ENCODE measurements at places on chromosomes 12 and 14.

DNA sequence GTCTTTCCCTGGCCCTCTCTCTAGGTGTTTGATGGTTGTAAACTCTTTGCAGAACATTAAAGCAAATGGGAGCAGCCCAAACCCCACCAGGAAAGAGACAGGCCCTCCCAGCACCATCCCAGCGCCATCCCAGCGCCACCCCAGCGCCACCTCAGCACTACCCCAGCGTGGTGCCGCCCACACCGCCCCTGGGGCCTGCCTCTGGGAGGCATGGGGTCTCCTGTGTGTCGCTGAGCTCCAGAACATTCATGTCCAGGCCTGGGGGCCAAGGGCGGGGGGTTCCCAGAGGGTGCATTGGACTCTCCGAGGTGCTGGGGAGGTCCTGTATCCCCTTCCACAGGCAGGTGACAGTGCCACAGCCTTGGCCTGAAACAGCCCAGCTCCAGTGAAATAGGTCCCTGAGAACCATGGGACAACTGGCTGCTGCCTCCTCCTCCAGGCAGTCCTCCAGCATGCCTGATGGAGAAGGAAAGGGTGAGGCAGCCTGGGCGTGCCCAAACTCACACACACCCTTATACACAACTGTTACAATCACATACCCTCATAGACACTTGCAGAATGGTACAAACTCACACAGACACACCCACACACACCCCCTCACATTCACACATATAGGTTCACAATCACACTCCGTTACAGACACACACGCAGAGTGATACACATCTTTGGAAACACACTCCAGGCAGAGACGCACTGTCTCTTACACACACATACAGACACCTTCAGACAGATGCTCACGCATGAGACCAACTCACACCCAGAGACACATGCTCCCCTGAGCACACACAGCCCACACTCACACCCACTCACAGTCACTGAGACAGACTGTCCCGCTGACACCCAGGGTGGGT is 44.4 kb upstream of the NCOR2 start:
- no peak for DNase-seq

GRCh38 chr12:88982694-88983093 is 369.6 kb downstream of the DUSP6 start:
- no peak for DNase-seq

DNA sequence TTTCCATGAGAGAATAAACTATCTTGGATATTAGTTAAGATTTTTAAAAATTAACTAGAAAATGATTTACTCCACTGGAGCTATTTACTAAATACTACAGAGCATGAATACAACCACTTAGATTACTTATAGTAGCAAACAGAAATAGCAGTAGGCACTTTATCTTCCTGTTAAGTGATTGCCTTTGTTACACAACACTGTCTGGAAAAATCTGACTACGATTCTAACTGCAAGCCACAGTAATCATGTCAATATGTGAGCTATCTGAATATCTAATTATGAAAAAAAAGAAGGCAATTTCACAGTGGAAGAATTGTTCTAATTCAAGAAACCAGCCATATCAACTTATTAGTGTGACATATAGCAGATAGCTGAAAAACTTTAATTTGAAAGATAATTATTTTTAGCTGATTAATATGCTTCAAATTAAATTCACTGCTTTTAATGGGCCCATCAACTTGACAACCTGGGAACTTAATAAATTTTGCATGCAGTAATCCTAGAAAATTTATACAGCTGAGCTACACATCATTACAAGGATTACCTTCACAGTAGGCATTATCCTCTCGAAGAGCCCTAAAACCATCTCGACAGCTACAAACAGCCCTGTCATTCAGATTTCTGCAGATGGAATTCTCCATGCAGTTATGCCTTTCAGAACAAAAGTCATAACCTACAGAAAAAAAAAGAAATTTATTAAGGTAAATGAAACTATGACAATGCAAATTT is 172.8 kb downstream of the NELL2 start:
- DNase-seq: no peak

GRCh38 chr14:71273366-71273765 is 366.1 kb downstream of the PCNX1 start:
- no peak for DNase-seq

- DNase-seq: no peak
Measured at GRCh38 chr12:69884386-69884785, 59.4 kb downstream of the MYRFL start.

DNA sequence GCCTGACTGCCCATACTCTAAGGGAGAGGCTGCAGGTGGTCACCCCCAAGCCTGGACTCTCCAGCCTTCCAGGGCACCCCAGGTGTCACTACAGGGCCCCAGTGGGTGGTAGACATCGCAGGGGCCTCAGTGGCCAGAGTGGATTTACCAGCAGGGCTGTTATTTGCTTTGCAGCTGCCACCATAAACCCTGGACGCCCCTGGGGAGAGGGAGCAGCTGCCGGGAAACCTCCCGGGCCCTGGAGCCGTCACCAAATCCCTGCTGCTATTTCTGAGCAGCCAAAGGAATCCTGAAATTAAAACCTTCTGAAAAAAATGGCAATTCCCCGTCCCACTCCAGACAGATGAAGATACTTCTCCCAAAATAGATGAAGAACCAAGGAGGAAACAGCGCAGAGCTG is 13.9 kb downstream of the TMEM119 start:
- no peak for DNase-seq

DNA sequence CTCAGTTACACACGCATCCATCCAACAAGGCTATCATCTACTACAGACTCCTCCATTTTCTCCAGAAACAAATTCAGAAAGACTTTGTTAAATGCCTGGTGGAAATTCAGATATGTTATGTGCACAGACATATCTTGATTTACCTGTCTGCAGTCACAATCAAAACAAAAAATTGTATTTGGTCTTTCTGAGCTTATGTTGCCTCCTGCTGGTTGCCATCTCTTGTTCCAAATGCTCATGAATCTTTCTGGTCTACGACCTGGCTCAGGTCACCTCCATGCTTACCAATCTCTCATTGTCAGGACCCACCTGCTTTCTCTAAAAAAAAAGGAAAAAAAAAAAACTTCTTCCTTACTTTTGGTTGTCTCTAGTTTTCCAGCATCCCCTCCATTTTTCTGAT is 169.2 kb upstream of the PLXNC1 start:
- DNase-seq: peak; percentile 28

- DNase-seq: peak; percentile 71
Measured at GRCh38 chr14:74941676-74942097, 13.7 kb downstream of the PGF start.

DNA sequence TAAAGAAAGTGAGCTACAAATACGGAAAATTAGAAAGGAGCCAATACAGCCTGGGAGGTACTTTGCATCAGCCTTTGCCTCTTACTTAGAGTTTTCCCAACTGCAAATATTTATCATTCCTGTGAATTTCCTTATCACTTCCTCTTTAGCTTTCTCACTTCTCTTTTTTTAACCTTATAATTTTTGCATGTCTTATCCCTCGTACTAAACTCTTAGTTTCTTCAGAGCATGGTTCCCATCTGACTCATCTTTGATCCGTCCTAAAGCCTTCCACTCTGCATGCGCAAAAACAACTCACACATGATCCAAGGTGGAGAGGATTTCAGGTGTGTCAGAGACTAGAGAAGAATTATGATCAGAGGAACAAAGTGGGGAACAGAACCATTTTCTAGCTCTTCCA is 9.6 kb upstream of the SNAPC1 start:
- no peak for DNase-seq

DNA sequence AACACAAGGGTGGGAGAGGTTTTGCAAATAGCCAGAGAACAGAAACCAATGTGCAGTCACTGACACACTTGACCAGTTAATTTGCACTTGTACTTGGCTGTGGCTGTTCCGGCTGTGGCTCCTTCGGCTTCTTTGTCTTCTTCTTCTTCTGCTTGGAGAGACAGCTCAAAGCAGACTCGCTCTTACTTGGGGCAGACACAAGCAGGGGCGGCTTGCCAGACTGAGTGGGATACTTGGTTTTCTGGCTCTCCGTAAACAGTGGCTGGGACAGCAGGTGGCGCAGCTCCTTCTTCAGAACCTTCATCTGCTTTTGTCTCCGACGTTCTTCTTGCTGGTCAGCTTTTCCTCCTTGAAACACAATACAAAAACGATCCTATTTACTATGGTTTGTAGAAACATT is 25.0 kb downstream of the OTUB2 start:
- no peak for DNase-seq

- DNase-seq: no peak
Measured at GRCh38 chr12:109693653-109694600, 19.7 kb upstream of the FAM222A start.

DNA sequence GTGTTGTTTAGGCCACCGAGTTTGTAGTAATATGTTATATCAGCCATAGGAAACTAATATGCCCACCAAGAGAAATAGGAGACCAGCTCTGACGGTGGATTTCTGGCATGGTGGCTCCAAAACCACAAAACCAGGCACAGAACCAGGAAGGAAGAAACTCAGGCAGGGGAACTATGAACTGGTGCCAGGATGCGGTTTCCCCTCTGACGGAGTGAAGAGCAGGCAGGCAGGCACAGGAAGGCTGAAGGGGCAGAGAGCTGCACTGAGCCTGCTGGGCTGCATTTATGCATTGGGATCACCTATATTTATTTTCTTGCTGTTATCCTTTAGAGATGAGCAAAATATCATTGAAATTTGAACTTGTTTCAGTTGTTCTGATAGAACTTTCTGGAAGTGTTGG is 479.4 kb downstream of the VRK1 start:
- DNase-seq: peak; percentile 49

- DNase-seq: no peak
Measured at GRCh38 chr14:60348211-60348610, 99.2 kb downstream of the PPM1A start.

- DNase-seq: no peak
Measured at GRCh38 chr12:79415746-79416435, 274.9 kb downstream of the PAWR start.

- no peak for DNase-seq
Measured at GRCh38 chr14:61234215-61234916, 46.8 kb downstream of the TMEM30B start.

All from CD4-positive, alpha-beta T cell treated with Interleukin-6 for 4 hours (primary cell).